ENCODE measurements at places on chromosomes 2 and 18. TPM values are rescaled to one million over a fixed set of nuclear protein-coding genes. Genes with fewer than 3 reads are reported as not detected.

- ATAC-seq, result no peak
Measured at GRCh38 chr18:415617-416612, 84.6 kb downstream of the COLEC12 start.

SPP2 gene
- not detected for total RNA-seq

DNA sequence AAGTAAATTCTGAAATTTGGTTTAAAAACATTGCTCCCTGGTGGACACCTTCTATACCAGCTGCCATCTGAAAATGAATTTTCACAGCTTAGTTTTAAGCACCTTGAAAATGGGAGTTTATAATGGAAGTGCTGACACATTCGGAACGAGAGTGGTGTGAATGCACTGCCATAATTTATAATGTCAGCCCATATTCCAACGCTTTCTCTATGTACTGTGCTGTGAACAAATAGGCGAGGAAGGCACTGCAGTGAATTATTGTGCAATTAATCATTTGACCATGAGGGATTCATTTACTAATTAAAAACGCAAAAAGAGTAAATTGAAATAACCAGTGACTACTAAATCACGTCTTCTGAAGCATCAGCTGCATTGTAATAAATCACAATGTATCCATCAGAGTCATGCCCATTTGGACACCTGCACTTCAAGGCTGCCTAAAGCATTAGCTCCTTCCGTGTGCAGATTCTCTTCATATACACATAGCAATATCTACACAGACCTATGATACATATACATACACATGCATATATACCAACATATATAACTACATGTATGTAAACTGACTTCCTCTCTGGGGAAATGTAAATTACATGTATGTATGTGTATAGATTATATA, 699.8 kb downstream of the GALR1 start:
- no peak for ATAC-seq

MAL gene
- 382 TPM for total RNA-seq

DNA sequence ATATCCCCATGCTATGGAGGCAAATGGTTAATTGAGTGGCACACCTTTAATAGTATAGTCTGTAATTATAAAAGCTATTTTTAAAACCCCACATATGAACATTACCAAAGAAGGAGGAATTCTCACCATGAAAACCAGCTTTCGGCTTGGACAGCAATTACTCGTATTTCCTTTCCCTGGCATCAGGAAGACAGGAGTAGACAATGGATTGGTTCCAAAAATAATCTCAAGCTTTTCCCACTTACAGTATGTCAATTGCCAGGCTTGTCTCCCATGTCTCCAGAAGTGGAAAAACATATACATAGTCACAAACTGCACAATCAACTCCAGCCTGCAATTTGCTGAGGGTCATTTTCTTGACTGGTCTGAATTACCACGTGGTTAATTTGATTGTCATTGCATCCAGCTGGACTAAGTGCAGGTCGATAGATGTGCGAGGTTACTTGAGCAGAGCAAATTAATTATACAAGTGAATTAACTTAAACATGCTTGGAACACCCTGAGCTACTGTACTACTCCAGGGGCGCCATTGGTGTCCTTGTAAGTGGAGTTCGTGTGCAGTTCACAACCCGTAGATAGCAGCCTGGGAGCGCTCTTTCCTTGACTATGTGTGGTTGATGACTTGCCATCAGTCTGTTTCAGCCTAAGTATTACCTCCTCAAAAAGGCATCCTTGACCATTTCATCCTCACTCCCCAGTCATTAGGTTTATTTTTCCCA, 124.3 kb upstream of the PELI1 start:
- no peak for ATAC-seq

DNA sequence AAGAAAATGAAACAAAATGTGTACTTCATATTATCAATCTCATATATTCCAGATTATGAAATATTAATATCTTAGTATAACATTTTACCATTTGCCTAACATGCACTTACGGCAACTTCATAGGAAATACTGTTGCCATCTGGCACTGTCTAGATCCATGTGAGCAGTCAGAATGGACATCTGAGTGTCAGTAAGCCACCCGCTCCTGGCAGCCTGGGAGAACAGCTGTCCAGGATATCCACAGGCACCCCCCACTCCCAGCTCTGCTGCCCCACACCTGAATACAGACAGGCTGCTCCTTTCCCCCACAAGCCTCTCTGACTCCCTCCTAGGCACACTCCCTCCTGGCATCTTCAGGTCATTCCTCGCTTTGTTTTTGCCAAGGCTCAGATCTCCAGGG, 127.0 kb downstream of the GAREM1 start:
- no peak for ATAC-seq

ASPRV1 gene
- total RNA-seq, result 0.16 TPM

- peak; percentile 67 for ATAC-seq
Measured at GRCh38 chr2:37629529-37629928, 41.9 kb downstream of the CDC42EP3 start.

DNA sequence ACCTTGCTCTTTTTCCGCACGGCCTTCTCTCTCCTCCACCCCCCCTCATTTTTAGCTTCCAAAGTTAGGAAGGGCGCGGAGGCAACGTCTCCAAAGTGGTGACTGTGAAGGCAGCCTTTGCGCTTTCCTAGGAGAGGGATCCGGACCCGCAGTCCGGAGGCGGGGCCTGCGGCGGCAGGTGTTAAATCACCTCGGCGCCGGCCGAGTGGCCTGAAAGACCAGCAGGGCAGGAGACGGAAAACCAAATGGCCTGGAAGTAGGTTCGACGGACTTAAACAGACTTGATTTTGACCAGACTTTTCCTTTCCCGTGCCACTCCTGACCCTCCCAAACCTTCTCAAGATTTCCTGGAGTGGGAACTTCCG, 615 bp downstream of the GORASP2 start:
- ATAC-seq, result peak; percentile 31

DNA sequence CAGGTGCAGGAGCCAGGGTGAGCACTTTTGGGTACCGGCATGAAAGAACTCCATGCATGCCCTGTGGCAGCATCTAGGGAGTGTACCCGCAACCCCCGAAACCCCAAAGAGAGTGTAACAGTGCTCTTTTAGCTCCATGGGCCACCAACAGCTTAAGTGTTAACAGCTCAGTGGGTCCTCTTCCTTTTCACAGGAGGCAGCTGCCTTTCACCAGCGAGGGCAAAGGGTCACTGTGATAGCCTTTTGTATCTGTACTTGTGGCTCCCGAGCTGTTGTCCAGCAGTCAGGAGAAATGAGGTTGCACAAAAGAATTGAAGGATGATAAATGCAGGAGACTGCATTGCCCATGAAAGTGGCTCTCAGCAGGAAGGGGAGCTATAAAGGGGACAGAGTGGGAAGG, 1166.3 kb upstream of the ACVR2A start:
- ATAC-seq, result no peak

DNA sequence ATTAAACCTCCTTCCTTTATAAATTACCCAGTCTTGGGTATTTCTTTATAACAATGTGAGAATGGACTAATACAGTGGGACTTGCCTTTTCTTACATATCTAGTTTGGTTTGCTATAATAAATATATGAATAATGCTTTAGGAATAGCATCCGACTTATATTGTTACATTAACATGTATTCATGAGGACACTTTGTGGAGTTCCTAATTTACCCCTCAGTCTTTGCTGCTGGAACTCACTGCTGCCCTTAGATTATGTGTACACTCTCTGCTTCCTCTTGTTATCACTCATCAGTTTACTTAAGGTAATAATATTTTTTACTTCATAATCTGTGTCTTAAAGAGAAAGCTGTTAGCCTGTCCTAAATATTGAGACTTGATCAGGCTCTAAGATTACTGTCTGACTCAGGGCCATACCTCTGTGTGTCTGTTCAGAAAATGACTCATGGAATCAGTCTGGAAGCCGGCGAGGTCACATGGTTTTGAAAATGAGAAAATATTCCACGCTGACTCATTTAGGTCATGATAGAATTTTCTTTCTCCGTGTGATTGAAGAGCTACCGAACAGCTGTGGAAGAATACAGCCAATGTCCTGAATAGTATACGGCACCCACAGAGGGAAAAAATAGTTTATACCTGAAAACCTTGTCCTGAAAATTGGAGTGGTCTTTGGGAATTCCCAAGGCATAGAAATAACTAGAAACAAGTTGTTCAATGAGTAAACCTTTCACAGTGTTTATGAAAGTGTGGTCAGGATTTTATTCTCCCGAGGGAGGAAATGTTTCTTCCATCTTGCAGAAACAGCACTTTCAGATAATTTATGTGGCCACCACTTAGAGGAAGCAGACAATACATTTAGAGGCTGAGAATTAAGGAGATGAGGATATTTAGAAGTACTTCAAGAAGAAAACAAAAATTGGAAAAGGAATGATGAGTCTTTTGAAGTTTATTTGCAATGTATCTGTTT, 156.4 kb downstream of the DSEL start:
- peak; percentile 96 for ATAC-seq

- ATAC-seq, result no peak
Measured at GRCh38 chr2:232924433-232924832, 54.4 kb downstream of the SNORC start.

ACMSD gene
- not detected for total RNA-seq

CCBE1 gene
- total RNA-seq, result 0.40 TPM

FSHR gene
- not detected for total RNA-seq

ATF2 gene
- total RNA-seq, result 18.2 TPM

- no peak for ATAC-seq
Measured at GRCh38 chr2:46002507-46002883, 294.7 kb upstream of the EPAS1 start.

ECEL1 gene
- total RNA-seq, result not detected

CXCR1 gene
- total RNA-seq, result 0.72 TPM

DNA sequence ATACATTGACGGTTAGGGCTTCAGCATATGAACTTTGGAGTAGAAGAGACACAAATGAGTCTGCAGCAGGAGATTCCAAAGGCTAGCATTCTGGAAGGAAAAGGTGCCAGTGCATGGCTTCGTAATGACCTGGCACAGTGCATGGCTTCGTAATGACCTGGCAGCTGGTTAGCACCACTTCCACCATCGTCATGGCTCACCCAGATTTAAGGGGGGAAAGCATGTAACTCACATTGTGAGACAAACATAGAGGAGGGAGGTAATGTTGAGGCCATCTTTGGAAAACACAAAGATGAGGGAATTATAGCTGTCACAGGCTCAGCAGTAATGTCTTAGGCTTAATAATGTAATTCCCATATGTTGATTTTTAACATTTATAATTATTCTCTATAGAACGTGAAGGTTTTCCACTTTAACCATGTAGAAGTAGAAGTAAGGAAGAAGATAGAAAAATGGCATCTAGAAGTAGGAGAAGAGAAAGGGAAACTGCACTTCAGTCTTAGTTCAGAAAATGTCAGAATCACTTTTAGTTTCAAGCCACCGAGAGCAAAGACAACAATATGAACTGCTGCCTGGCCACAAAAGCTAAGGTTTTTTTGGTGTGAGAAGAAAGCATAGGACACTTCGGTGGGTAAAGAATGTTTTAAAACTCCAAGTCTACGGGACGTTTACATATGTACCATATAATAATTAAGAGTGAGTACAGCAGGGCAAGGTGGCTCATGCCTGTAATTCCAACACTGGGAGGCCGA, 6.8 kb upstream of the STK25 start:
- no peak for ATAC-seq

REG3A gene
- total RNA-seq, result not detected

DNA sequence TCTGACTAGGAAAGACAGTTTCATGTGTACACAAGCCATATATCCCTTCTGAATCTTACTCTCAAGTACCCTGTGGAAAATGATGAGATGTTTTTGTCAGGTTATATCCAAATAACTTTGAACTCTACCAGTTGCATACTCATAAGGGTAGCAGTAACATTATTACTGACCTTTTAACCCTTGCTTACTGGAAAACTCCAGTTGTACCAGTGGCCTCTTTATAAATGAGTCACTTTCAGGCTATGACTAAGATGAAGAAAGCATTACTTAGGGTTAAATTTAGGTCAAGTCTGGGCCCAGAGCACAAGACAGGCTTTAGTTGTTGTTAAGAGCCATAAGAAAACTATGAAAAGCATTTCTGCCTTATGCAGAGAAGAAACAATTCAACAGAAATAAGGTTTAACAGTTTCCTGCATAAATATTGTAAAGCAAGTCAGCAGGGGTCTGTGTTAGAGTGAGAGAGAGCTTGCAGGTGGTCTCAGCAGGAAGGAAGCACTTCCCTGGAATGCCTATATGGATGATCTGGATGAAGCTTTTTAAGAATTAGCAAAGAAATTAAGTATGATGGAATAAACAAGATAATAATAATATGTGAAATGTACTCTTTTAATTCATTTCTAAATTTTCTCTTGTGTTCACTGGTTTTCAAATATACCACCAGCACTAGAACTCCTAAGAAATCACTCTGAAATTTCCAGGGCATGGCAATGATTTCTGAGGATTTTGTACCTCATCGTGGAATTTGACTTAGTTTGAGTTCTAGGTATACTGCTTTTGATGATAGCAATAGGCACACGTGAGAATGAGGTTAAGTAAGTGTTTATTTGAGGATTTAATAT, 126.6 kb downstream of the UBE2E3 start:
- peak; percentile 98 for ATAC-seq

EDAR gene
- 4.8 TPM for total RNA-seq
